ENCODE measurements at places on chromosomes 12 and 14.
A peak's percentile ranks its signal among the peaks of the same experiment; 100 is the strongest.

DNA sequence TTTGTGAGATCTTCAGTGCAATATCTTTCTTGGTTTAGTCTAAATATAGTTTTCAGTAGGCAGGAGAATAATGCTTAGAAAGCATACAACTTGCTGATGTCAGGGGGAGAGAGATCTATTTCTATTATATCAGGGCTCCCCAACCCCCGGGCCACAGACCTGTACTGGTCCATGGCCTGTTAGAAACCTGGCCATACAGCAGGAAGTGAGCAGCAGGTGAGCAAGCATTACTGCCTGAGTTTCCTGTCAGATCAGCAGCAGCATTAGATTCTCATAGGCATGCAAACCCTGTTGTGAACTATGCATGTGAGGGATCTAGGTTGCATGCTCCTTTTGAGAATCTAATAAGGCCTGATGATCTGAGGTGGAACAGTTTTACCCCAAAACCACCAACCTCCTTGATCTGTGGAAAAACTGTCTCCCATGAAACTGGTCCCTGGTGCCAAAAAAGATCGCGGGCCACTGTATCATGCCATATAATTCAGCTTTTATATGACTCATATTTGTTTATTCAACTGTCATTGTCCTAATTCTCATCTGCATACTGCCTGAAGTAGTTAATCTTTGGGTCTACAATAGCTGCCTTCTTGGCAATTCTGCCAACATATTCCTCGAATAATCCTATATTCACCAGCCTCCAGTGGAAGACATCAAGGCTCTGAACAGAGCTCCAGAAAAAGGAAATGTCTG, 163.6 kb upstream of the DYRK2 start:
- DNase-seq: no peak

DNA sequence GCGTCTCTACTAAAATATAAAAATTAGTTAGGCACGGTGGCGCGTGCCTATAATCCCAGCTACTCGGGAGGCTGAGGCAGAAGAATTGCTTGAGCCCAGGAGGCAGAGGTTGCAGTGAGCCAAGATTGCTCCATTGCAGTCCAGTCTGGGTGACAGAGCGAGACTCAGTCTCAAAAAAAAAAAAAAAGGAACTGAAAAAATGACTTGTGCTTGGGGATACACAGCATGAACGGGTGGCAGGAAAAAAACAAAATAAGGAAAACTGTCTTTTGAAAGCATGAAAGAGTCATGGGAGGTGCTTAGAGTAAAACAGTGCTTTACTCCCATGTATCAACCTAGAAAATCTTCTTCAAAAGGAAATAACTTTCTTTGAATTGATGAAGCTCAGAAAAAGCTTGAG, 80.8 kb downstream of the TMTC1 start:
- DNase-seq: no peak

DNA sequence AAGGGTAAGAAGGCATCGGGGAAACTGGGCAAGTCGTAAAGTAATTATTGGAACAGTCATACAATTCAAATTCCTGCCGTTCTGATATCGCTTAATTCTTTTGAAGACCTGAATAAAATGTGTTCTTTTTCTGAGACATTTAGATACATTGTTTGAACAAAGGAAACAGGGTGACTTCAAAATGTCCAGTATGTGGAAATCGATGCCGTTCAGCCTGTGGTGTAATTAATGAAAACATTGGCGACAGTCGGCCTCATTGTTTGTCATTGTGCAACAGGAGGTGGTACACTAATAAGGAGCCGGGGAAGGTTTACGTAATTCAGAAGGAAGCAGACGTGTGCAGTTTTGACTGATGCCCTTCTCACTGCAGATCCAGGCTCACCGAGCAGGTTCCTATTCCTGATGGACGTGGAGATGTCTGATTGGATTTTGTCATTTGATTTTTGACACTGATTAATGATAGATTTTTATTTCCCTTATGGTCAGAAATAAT, 92.7 kb downstream of the BORCS5 start:
- no peak for DNase-seq

GRCh38 chr12:69388371-69388770, 28.8 kb downstream of the YEATS4 start:
- no peak for DNase-seq

- DNase-seq: no peak
These were observed 107.2 kb downstream of the RAD51B start for GRCh38 chr14:67926821-67927220.

- no peak for DNase-seq
These were observed 60.0 kb upstream of the FBXO33 start for GRCh38 chr14:39492267-39492666.

GRCh38 chr14:89504602-89505313, 87.7 kb upstream of the FOXN3 start:
- DNase-seq: no peak

DNA sequence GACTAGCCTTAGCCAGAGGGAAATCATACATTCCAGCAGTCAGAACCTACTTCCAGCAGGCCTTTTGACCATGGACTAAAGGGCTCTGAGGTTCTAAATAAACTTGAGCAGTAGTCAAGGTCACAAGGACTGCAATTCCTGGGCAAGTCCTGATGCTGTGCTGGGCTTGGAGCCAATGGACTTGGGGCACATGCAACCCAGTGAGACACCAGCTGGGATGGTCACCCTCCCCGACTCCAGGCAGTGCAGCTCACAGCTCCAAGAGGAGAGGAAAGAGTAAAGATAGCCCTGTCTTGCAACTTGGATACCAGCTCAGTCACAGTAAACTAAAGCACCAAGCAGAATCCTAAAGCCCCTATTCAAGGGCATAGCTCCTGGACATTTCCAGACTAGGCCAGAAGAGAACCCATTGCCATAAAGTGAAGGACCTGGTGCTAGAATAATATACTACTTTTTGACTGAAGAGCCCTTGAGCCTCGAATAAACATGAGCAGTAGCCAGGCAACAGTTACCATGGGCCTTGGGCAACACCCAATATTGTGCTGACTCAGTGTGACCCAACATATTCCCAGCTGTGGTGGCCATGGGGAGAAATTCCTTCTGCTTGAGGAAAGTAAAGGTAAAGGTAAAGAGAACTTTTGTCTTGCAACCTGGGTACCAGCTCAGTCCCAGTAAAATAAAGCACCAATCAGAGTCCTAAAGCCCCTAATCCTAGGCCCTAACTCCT, 226.2 kb upstream of the CLEC14A start:
- DNase-seq: no peak

- DNase-seq: no peak
These were observed 110.0 kb upstream of the AMIGO2 start for GRCh38 chr12:47189728-47190127.

- no peak for DNase-seq
These were observed 398.2 kb downstream of the PRKD1 start for GRCh38 chr14:29529418-29529817.

GRCh38 chr14:34227834-34228649, 234.0 kb downstream of the SPTSSA start:
- peak; percentile 30 for DNase-seq

DNA sequence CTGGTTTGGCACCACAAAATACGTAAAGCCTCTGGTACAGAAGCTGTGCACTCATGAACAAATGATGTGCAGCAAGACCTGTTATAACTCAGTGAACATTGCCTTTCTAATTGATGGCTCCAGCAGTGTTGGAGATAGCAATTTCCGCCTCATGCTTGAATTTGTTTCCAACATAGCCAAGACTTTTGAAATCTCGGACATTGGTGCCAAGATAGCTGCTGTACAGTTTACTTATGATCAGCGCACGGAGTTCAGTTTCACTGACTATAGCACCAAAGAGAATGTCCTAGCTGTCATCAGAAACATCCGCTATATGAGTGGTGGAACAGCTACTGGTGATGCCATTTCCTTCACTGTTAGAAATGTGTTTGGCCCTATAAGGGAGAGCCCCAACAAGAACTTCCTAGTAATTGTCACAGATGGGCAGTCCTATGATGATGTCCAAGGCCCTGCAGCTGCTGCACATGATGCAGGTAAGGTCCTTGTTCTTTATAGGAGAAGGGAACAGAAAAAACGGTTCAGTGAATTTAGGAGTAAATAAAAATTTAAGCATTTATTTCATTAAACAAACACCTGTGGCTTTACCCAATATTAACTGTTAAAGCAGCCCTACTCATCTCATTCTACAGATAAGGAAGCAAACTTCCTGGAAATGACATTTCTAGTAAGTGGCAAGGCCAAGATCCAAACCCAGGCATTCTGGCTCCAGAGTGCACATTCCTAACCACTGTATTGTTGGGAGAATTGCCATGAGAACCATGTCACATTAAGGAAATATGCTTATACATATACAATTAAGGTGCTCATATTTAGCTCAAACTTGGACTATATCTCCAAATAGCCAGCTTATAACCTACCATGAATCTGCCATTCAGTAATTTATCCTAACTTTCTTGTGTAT, 11.7 kb downstream of the COCH start:
- DNase-seq: no peak

DNA sequence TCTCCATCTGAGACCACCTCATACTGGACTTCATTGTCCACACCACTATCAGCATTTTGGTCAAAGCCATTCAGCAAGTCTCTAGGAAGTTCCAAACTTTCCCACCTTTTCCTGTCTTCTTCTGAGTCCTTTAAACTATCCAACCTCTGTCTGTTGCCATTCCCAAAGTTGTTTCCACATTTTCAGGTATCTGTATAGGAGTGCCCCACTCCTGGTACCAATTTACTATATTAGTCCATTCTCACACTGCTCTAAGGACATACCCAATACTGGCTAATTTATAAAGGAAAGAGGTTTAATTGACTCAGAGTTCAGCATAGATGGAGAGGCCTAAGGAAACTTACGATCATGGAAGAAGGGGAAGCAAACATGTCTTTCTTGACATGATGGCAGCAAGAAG, 292.2 kb upstream of the ATXN7L3B start:
- DNase-seq: no peak

DNA sequence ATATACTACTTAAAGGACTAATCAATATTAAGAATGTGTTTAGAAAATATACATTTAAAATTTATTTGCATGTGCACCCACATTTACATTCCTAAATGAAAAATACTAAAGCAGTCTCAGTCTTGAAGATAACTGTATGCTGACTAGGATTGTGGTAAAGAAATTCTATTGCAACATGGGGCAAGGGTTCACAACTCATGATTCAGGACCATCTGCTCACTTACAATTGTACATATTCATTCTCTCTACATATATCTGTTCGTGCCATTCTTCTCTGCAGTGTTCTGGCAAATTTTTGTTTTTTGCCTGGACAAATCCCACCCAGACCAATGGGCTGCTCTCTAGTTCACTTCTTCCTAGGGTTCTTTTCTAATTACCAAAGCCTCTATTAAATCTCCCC, 417.2 kb upstream of the NOVA1 start:
- DNase-seq: no peak

DNA sequence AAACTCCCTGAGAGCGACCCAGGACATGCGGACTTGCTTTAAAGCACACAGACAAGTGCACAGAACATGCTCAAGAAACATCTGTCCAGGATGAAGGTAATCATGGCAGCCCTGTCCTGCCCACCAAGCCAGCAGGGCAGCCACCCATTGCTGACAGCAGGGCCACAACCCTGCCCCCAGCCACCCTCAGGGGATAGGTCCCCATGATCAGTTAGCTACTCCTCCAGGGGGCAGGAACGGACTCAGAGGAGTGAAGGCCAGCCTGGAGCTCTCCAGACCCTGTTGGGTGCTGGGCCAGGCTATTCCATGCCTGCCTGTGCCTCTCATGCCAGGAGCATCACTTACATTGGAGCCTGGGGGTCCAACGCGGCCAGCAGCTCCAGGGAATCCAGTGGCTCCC, 15.8 kb downstream of the TMEM106C start:
- no peak for DNase-seq

- DNase-seq: no peak
These were observed 16.7 kb downstream of the OAS2 start for GRCh38 chr12:112995008-112995407.

GRCh38 chr12:11555743-11556625, 93.5 kb upstream of the ETV6 start:
- no peak for DNase-seq

- DNase-seq: no peak
These were observed 41.1 kb upstream of the CSRNP2 start for GRCh38 chr12:51124504-51124903.

GRCh38 chr14:78982551-78982950, 812.4 kb downstream of the NRXN3 start:
- no peak for DNase-seq

DNA sequence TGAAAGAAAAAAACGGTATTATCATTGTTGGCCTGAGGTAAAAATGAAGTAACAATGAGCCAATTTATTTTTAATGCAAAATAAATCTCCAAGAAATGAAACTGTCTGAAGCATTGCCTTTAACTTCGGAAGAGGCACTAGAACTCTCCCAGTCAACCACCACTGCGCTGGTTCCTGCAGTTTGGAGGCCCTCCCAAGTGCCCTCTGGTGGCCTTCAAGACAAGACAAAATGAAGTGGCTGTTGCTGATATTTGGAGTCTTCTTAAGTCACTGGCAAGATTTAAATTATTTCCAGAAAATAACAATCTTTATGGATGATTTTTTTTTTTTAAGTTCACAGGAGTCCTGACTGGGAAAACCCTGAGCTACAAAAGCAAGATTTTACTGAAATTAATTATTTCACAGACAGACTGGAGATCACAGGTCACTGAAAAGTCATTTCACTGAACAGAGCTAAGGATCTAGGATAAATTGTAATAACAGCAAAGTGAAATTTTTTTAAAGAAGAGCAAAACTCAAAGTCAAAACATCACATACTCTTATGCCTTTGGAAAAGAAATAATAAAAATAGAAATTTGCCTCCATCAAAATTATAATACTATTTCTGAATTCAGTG, 58.2 kb downstream of the DICER1 start:
- DNase-seq: no peak

GRCh38 chr12:127981875-127982274, 285.1 kb upstream of the TMEM132C start:
- no peak for DNase-seq

- peak; percentile 13 for DNase-seq
These were observed 44.1 kb downstream of the PITPNM2 start for GRCh38 chr12:123106640-123107359.

DNA sequence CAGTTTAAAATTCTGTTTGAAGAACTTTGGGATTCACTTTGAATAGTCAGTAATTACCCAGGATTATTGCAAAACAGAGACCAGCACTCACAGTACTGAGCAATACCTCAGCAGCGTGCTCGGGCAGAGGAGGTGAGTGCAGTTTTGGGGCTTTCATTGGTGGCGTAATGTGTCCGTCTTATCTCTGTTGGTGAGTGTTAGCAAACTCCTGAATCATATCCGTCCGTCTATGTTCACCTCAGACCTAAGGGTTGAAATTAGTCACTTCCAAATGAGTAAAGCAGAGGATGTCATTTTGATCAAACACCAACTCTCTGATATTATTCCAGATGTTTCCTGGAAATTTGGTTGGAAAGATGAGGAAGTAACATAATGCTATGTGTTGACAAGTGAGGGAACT, 82.8 kb downstream of the BORCS5 start:
- DNase-seq: peak; percentile 54

GRCh38 chr12:111180426-111181142, 188.3 kb downstream of the PHETA1 start:
- DNase-seq: no peak

- DNase-seq: no peak
These were observed 44.1 kb downstream of the SMIM41 start for GRCh38 chr12:52123487-52124186.
